ENCODE measurements at places on chromosomes 1 and 21.

- no peak for DNase-seq
Observed at GRCh38 chr1:228860911-228861831, 125.9 kb downstream of the RHOU start.

- DNase-seq = no peak
Observed at GRCh38 chr1:68919075-68919474, 422.2 kb upstream of the DEPDC1 start.

DNA sequence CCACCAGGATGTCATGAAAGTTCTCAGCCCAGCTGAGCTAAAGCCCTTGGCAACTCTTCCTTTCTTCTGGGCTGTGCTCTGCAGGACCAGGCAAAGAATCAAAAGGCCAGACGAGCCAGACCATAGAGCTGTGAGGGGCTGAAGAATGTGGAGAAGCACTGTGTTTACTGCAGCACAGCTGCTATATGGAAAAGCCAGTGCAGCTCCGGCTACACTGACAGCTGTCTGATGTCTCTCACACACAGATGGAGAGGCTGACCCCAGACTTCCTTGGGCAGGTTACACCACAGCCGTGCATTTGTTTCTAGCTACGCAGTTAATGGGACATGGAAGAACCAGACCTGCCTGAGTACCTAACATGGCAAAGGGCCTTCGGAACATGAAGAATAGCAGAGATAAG lies 40.3 kb downstream of the CD247 start:
- DNase-seq = no peak

GRCh38 chr1:55050283-55050682 lies 10.9 kb downstream of the PCSK9 start:
- DNase-seq = peak; percentile 69

GRCh38 chr1:21751281-21751680 lies 31.7 kb downstream of the USP48 start:
- no peak for DNase-seq

Data from NCI-H446 treated with DMSO at 0.1 percent for 48 hours (cell line).